Activated CD8-positive, alpha-beta memory T cell treated with anti-CD3 and anti-CD28 coated beads for 1 hour (primary cell): ENCODE measurements at places on chromosomes 4 and X.

GRCh38 chr4:27428661-27429060 is 568.0 kb downstream of the STIM2 start:
- DNase-seq = no peak

GRCh38 chrX:149568701-149569296 is 18.5 kb downstream of the MAGEA9B start:
- DNase-seq = no peak

DNA sequence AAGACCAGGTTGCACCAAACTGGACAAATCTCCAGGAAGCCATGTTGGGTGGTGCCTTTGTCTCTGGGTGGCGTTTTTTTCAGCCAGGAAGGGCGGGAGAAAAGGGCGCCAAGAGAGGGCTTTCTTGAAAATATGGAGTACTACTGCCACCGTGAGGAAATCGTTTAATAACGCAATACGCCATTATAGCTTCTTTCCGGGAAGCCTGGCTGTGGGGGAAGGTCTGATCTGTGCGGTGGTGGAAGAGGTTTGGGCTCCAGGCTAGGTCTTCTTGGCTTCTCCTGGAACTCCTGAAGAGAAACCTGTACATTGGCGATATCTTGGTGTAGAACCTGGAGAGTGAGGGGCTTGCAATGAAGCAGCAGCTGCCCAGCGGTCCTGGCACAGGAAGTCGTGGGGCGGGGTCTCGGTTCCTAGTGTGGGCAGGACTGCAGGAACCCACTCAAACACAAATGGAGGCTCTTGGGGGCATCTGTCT is 202.7 kb downstream of the OR13H1 start:
- no peak for DNase-seq

- no peak for DNase-seq
These were observed 65.6 kb downstream of the MRPL1 start for GRCh38 chr4:77927991-77928925.

DNA sequence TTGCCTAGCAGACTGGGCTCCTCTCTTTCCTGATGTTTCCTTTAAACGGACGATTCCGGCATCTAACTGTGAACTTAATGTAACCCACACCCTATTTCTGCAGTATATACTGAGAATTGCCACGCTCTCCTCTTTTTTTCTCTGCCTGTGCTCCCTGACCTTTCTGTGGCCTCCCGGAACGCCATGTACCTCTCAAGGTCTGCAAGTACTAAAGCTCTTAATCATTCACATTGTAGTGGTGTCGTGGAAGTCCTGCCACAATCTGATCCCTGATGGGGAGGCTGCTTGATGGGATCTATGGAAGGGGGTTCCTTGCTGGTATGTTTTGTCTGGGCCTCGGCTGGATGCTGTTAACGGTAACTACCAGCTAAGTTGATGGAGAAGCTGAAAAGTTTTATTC is 302.9 kb upstream of the EPHA5 start:
- no peak for DNase-seq

DNA sequence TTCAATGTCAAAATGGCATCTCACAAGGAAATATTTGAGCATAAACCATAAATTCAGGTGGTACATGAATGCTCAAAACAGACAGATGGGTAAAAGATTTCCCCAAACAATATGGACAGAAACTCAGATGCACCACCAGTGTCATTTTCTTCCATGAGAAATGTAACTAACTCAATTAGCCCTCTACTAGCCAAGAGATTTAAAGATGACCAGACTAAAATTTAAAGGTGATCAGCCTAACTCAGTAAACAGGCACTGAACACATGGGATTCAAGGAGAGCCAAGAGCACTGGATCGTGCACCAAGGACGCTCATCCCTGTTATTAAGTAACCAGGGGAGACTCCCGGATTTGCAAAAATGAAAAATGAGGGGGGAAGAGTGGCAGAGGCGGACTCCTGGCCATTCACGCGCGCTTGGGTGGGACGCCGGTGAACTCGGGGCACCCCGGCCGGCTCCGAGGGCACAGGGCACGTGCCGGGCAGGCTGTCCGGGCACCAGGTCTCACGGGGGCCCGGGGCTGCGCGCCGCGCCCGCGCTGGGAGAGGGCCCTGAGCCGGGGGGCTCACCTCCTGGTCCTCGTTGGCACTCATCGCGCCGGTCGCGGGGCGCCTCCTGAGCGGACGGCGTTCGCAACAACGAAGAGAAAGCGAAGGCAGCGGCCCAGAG is 490 bp downstream of the RWDD4 start:
- no peak for DNase-seq

DNA sequence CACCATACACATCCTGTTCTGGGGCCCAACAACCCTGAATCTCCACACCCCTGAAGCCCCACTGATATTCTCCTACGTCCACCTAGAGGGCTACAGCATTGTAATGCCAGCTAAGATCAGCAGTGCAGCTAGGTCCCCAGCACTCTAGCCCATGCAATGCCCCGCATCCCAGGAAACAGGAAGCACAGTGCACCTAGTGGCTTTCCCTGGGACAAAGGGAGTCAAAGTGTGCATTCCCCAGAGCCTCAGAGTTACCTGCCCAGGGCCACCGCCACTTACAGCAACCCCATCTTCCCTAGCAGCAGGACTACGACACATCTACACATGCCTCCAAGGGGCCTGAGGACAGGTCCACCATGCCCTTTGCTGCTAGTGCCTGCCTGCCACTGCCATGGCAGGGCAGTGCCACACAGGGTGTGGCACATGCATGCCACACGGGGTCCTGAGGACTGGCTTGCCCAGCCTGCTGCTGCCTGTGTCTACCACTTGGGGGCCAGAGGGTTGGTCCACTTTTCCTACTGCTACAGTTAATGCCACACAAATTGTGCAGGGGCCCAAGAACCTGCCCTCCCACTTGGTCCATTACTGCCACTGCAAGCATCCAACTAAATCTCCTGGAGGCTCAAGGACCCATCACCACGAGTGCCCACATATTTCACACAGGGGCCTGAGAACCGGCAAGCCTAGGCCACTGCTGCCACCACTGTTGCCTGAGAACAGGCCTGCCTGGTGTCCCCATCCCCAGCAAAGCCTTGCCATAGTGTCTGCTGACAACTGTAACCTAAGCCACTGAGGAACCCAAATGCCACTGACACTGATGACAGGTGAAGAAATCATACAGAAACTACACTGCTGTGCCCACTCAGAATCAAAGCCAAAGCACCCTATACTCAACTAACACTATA is 23.7 kb downstream of the TLR6 start:
- no peak for DNase-seq
